HFFc6 (cell line): ENCODE measurements at places on chromosomes 11 and 22. TPM values are rescaled to one million over a fixed set of nuclear protein-coding genes. Genes with fewer than 3 reads are reported as not detected.
A peak's percentile ranks its signal among the peaks of the same experiment; 100 is the strongest.

DNA sequence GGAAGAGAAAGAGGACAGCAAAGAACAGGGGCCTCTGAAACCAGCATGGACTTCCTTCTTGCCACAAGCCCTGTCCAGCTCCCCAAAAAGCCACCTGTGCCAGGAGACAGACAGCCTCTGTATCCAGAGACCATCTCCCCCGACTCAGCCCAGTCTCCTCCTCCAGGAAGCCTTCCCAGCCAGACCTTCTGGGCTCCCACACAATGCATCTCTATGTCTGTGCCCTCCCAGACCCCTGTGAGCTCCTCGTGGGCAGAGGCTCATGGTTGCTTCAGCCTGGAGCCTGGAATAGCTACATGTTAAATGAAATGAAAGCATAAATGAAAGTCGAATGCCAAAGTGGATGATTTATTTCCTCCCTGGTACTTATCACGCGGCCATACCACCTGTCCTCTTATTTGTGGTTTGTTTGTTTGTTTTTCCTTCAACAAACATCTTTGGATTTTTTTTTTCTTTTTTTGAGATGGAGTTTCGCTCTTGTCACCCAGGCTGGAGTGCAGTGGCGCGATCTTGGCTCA lies 7.3 kb upstream of the ARAP1 start:
- peaks cover 20% of the 10 kb centered on the region for H3K36me3 ChIP-seq
- no peak overlapping the region for H3K4me3 ChIP-seq
- H3K4me1 ChIP-seq, result peaks cover 25% of the 10 kb centered on the region
- DNase-seq, result no peak
- no peak overlapping the region for H3K27ac ChIP-seq

- no peaks in the 10 kb centered on the region for H3K36me3 ChIP-seq
- peaks cover 61% of the 10 kb centered on the region for H3K27me3 ChIP-seq
- no peak overlapping the region for H3K27ac ChIP-seq
- DNase-seq, result no peak
These were observed 160.3 kb upstream of the SYT13 start for GRCh38 chr11:45446434-45446833.

DNA sequence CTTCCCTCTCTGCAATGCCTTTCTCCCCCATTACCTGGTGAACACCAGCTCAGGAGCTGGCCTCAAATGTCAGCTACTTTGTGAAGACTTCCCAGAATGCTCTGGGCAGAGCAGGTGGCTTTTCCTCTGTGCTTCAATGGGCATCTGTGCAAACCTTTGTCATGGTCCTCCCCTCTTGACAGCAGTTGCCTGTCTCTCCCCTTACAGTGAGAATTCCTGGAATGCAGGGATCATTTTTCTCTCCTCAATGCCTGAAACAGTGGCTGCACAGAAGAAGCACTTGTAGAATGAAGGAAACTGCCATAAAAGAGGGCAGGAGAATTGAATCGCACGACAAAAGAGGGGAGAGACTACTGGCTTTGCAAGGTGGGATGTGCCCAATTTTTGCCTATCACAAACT lies 92.8 kb upstream of the NARS2 start:
- peaks cover 2% of the 10 kb centered on the region; the same call in 1 of the 2 replicates for H3K27me3 ChIP-seq
- no peak overlapping the region for H3K27ac ChIP-seq
- H3K4me1 ChIP-seq, result peaks cover 59% of the 10 kb centered on the region
- H3K36me3 ChIP-seq, result peaks cover 48% of the 10 kb centered on the region
- no peak overlapping the region for H3K4me3 ChIP-seq

DNA sequence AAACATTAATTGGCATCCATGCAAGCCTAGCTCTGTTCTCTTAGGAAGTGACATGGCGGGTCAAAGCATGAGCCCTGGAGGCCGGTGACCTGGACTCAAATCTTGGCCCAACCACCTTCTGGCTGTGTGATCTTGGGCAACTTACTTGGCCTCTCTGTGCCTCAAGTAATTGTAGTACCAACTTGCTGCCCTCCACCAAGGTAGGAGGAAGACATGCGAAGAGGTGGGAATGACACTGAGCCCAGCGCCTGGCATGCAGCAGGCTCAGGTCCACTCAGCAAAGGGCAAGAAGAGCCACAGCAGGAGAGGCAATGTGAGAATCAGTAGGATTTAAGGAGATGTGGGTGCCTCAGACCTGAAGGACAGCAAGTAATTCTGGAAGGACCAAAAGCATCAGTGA lies 59.6 kb upstream of the SLC22A12 start:
- peaks cover 49% of the 10 kb centered on the region for H3K27me3 ChIP-seq
- H3K36me3 ChIP-seq, result peaks cover 13% of the 10 kb centered on the region
- peaks cover 3% of the 10 kb centered on the region for H3K4me1 ChIP-seq
- no peak overlapping the region for H3K27ac ChIP-seq
- H3K4me3 ChIP-seq, result no peak overlapping the region

GRCh38 chr11:125418396-125418795 lies 77.7 kb downstream of the FEZ1 start:
- no peak for DNase-seq
- no peaks in the 10 kb centered on the region for H3K4me1 ChIP-seq
- no peak overlapping the region for H3K4me3 ChIP-seq
- peaks cover 35% of the 10 kb centered on the region for H3K27me3 ChIP-seq

DNA sequence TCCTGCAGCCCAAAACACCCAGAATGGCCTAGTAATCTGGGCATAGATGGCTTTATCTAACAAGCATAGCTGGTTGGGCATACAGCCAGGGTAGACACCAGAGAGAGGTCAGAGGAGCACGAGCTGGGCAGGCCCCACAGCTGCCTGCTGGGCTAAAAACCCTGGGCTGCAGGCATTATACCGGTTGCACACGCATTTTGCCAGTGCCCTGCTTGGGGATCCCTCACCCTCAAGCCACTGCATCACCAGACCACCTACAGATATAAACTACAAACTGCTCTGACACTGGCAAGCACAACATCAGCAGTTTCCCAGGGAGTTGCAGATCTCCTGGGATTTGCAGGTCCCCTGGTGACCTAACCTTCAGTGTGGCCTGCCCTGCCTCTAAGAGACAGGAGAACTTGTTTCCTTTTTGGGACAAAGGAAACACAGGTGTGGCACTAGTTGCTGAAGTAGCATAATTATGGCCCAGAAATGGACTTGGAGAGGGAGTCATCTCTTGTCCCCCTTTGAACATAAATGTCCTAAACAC lies 79.1 kb upstream of the SC5D start:
- no peak overlapping the region for H3K4me3 ChIP-seq
- no peak overlapping the region for H3K27ac ChIP-seq
- H3K4me1 ChIP-seq, result no peaks in the 10 kb centered on the region
- no peaks in the 10 kb centered on the region for H3K36me3 ChIP-seq

DNA sequence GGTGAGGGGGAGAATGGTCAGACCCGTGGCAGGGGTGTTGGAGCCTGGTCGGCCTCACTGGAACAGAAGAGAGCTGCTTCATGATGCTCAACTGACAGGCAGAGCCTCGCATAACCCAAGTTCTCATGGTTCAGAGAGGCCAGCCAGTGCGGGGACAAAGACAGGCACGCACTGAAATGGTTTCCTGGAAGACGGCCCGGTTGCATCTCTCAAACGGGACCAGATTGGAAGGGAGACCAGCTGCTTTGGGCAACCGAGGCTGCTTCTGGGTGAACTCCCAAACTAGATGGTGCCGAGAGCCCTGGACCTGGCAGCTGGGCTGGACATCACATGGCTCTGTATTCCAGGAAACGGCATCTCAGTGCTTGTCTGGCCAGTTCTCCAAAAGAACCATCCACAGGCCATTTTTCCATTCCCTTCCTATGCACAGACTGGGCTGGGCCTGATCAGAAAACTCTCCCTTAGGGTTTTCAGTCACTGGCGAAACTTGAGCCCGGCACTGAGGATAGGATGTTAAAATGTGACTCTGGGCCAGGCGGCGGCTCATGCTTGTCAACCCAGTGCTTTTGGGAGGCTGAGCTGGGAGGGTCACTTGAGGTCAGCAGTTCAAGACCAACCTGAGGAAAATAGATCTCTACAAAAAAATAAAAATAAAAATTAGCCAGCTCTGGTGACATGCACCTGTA lies 80.1 kb upstream of the PRODH start:
- DNase-seq, result no peak
- peaks cover 3% of the 10 kb centered on the region; the same call in 1 of the 2 replicates for H3K27me3 ChIP-seq
- no peaks in the 10 kb centered on the region for H3K36me3 ChIP-seq
- no peak overlapping the region for H3K27ac ChIP-seq

DNA sequence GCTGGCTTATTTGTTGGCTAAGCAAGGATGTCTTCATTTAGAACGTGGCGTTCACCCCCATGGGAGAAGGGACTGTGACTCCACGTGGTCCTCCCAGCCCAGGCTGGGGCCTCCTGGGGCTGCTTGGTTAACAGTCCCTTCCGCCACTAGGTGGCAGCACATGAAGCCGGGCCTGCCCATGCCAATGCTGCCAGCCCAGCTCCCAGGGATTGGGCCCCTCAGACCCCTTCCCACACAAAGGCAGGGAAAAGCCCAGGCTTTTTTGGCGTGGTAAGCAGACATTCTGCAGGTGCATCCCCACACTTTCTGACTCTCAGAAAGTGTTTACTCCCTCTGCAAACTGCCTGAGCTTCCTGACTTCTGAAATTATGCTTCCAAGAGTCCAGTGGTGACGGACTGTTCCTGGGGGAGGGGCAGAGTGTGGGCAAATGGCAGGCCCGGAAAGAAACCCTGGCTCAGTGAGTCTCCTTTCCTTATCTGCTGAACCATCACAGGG lies 3.1 kb downstream of the CBX6 start:
- H3K4me3 ChIP-seq, result no peak overlapping the region
- H3K36me3 ChIP-seq, result no peaks in the 10 kb centered on the region; the same call in 1 of the 2 replicates
- H3K27me3 ChIP-seq, result peaks cover 7% of the 10 kb centered on the region
- 0 out of 2 replicates have a peak overlapping the region, but pooled peaks have one; percentile 8 for H3K27ac ChIP-seq
- peaks cover 35% of the 10 kb centered on the region for H3K4me1 ChIP-seq

- no peak for DNase-seq
- H3K36me3 ChIP-seq, result no peaks in the 10 kb centered on the region
- H3K27ac ChIP-seq, result no peak overlapping the region
- no peaks in the 10 kb centered on the region for H3K4me1 ChIP-seq
These were observed 99.6 kb downstream of the PGR start for GRCh38 chr11:101030015-101030414.

GRCh38 chr11:103534191-103534590 lies 425.0 kb downstream of the DYNC2H1 start:
- no peak for DNase-seq
- H3K27ac ChIP-seq, result no peak overlapping the region
- H3K4me1 ChIP-seq, result peaks cover 78% of the 10 kb centered on the region
- H3K36me3 ChIP-seq, result no peaks in the 10 kb centered on the region
- H3K4me3 ChIP-seq, result no peak overlapping the region

DNA sequence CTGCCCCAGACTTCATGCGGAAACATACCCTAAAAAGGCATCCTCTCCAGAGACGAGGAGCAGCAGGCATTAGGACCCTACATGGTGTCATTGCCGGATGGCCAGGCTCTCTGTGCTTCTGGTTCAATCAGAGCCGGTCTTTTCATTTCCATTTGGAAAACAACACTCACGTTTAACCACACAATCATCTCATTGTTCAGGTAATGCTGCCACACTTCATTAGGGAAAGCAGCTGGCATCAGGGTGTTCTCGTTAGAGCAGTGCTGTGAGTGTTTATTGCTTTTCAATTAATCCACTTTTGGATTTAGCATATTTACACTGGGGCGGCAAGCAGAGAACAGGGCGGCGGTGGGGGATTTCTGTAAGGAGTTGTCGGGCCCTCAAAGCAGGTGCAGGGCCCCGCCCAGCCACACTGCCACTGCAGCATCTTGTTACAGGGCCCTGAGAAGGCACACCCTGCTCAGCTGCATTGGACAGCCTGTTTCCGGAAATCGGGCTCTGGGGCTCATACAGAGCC lies 338.6 kb downstream of the SHANK2 start:
- H3K27me3 ChIP-seq, result no peaks in the 10 kb centered on the region; the same call in 1 of the 2 replicates
- H3K4me3 ChIP-seq, result no peak overlapping the region
- no peak for DNase-seq
- no peaks in the 10 kb centered on the region; the same call in 1 of the 2 replicates for H3K36me3 ChIP-seq
- H3K27ac ChIP-seq, result no peak overlapping the region
- no peaks in the 10 kb centered on the region for H3K4me1 ChIP-seq

DNA sequence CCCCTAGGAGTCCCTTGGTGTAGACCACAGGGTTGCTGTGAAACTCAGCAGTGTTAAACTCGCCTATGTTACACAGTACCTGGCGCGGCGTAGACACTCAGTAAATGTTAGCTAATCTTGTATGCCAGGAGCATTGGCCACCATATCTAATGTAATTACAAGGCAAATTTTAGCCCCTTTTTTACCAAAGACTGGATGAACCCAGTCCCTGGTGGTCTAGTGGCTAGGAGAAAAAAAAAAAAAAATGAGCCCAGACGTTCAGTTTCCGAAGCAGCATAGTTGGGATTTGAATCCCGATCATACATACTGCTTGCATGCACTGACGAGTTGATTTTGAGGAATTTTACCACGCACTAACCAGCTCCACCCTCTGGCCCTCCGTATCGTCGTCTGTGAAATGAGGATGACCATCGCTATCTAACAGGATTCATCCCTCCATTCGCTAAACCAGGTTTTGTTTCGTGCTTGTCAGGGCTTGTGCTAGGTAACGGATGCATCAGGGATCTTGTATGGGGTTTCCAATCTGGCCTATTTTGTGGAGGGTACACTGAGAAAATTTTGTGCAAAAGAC lies 688 bp downstream of the PTS start:
- peaks cover 5% of the 10 kb centered on the region for H3K27me3 ChIP-seq
- H3K27ac ChIP-seq, result peak overlapping the region; percentile 100
- peak overlapping the region; percentile 93 for H3K4me3 ChIP-seq
- peaks cover 45% of the 10 kb centered on the region for H3K36me3 ChIP-seq
- peaks cover 56% of the 10 kb centered on the region for H3K4me1 ChIP-seq

- H3K4me1 ChIP-seq, result no peaks in the 10 kb centered on the region
- no peak for DNase-seq
- no peak overlapping the region for H3K4me3 ChIP-seq
- H3K36me3 ChIP-seq, result no peaks in the 10 kb centered on the region
- peaks cover 7% of the 10 kb centered on the region; the same call in 1 of the 2 replicates for H3K27me3 ChIP-seq
These were observed 282 bp downstream of the MPPED2 start for GRCh38 chr11:30585892-30586250.

GRCh38 chr11:125532668-125533067 lies 36.6 kb upstream of the FEZ1 start:
- H3K27me3 ChIP-seq, result peaks cover 7% of the 10 kb centered on the region
- H3K4me3 ChIP-seq, result no peak overlapping the region
- no peak overlapping the region for H3K27ac ChIP-seq
- no peak for DNase-seq
- H3K36me3 ChIP-seq, result no peaks in the 10 kb centered on the region
- H3K4me1 ChIP-seq, result no peaks in the 10 kb centered on the region

- no peaks in the 10 kb centered on the region for H3K4me1 ChIP-seq
- DNase-seq, result no peak
- H3K36me3 ChIP-seq, result no peaks in the 10 kb centered on the region
- no peak overlapping the region for H3K27ac ChIP-seq
These were observed 34.9 kb downstream of the SCUBE1 start for GRCh38 chr22:43308060-43308830.

Gene CARNS1
- 0.06 to 0.07 TPM in 2 of 3 replicates, not detected in the other for total RNA-seq

Gene OR52E8
- total RNA-seq, result not detected in 3 replicates

Gene FZD4
- 11.2 to 11.8 TPM (median 11.5 TPM) in 3 replicates for total RNA-seq

Gene CCDC116
- total RNA-seq, result 0.13 to 0.26 TPM (median 0.16 TPM) in 3 replicates

Gene JHY
- total RNA-seq, result 5.2 to 7.0 TPM (median 6.8 TPM) in 3 replicates

Gene GLB1L3
- total RNA-seq, result not detected in 3 replicates

Gene P2RY2
- 0.20 TPM in 1 of 2 replicates, not detected in the other for total RNA-seq

Gene GLYATL1
- total RNA-seq, result 0.85 TPM in 1 of 3 replicates, not detected in the others

Gene SLC5A1
- not detected in 3 replicates for total RNA-seq

Gene CNIH2
- 1.4 to 2.1 TPM (median 2.1 TPM) in 3 replicates for total RNA-seq

Gene CASP1
- 19.0 and 21.9 TPM in 2 replicates for total RNA-seq
